ENCODE measurements at places on chromosomes 3 and 15.

DNA sequence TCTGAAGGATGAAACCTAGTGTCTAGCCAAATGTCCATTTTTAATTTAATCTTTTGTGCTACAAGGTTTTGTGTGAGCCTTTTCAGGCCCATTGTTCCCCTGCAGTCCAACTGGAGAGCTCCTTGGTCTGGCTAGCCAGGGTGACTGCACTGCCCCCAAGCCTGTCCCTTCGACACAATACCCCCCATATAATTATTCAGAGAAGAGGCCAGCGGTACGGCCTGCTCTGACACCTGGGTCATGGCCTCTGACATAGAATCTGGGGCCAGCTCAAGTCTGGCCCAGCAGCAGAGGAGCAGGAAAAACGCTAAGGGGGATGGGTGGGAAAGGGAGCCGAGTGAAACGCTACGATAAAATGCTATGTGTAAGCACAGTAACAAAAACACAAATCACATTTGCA is 64.2 kb upstream of the PYGO1 start:
- no peak for DNase-seq

DNA sequence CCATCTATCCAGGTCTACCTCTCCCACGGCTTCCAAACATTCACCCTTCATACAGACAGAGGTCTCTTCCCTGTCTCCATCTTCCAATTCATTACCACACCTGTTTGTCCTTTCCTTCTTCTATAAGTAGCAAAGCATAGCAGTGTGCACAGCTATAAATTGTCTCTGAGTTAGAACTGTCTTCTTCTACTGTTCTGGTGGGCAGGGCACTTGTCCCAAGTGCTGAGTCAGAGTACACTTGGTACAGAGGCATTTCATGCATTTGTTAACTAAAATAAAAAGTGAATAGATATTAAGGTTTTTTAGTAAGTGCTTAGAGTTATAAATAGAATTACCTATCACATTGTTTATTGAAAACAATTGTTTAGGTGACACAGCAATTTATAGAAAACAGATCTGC is 150.1 kb upstream of the CCDC54 start:
- no peak for DNase-seq

- no peak for DNase-seq
Measured at GRCh38 chr15:75073197-75073596, 49.8 kb downstream of the PPCDC start.

- DNase-seq: no peak
Measured at GRCh38 chr3:28934126-28934813, 346.6 kb upstream of the RBMS3 start.

All from esophagus squamous epithelium (tissue), 5 donors.